Midbrain (tissue), 1 donor: ENCODE measurements at places on chromosomes 1 and 21.

- no peak for DNase-seq
These were observed 23.5 kb downstream of the CASP9 start for GRCh38 chr1:15500184-15501178.

- DNase-seq = peak; percentile 62
These were observed 24.1 kb downstream of the GPR3 start for GRCh38 chr1:27416387-27417111.

GRCh38 chr1:208159555-208160258, 84.5 kb downstream of the PLXNA2 start:
- DNase-seq = no peak

DNA sequence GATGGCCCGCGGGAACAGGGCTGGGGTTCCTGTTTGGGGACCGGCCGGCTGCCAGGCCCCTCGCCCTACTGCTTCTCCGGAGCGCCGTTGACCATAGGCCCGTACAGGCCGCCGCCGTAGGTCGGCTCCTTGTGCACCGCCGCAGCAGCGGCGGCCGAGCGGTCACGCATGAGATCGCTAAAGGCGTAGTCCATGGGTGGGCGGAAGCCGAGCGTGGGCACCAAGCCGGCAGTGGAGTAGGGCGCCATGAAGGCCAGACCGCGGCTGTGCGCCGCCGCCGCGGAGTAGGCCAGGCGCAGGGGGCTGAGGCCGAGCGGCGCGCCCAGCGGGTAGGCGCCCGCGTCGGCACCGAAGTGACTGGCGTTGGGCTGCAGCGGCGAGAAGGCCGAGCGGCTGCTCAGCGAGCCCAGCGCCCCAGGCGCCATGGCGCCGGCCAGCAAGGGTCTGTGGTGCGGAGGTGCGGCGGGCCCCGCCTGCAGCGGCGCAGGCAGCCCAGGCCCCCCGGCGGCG, 4.6 kb downstream of the DMRTA2 start:
- DNase-seq = no peak

- DNase-seq = no peak
These were observed 8.6 kb downstream of the LMOD1 start for GRCh38 chr1:201937624-201938213.

- no peak for DNase-seq
These were observed 5.6 kb downstream of the LPAR3 start for GRCh38 chr1:84887261-84887934.

DNA sequence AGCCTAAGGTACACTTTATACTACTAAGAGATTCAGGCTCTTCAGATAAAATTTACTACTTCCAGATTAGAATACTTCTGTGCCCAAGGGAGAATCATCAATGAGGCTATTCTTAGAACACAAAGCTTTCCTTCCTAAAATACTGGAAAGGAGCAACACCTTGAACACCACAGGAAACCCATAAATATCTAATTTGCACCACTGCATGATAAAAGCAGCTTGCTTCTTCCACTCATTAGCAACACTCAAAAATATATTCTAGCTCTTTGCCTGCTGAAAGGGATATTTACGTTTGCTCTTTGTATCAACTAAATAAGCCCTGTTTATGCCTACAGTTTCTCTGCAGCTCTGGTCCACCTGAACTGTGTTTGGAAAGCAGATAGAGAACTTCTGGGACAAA, 284.3 kb downstream of the RWDD3 start:
- DNase-seq = no peak

DNA sequence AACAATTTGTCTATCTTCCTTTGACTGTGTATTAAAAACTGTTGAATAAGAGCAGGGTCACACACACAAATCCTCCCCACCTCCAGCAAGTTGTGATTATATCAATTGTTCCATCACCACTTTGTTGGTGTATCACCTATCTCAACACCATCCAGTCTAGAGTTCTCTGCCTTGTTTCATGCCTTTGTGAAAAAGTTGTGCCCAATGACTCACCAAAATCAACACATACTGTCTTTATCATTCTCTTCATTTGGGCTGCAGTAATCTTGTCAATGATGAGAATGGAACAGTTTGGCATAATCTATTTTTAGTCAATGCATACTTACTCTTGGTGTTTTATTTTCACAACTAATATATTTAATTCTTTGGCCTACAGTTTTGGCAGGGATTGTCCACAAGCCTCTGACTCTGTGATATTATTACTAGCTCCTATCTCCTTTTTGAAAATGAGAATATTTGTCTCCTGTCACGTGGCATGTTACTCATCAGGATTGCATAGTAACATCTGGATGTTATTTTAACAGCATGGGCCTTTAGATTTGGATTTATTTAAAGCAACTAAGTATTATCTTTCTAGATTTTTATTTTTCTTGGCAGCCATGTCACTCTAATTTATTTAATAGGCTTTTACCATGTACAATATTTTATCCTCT, 5.1 kb downstream of the C1orf87 start:
- DNase-seq = no peak

- DNase-seq = peak; percentile 43
These were observed 773 bp downstream of the CNST start for GRCh38 chr1:246566813-246567645.

DNA sequence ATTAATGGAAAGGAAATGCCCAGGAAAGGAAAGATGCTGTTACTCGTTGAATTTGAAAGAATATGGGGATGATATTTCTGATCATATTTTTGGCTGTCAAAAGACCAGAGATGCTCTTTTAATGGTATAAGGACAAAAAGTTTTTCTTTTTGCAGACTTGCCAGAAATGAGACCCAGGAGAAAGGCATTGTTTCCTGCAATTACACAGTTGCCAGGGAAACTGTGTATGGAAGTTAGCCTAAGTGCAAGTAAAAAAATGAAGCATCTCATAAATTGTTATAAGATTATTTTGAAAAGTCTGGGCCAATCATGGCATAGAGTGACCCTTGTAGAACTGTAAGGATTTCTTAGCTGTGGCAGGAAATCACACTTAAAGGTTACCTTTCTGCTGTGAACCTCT, 155.7 kb upstream of the BEND5 start:
- no peak for DNase-seq

- DNase-seq = no peak
These were observed 615.2 kb downstream of the MATN1 start for GRCh38 chr1:30108186-30108585.

DNA sequence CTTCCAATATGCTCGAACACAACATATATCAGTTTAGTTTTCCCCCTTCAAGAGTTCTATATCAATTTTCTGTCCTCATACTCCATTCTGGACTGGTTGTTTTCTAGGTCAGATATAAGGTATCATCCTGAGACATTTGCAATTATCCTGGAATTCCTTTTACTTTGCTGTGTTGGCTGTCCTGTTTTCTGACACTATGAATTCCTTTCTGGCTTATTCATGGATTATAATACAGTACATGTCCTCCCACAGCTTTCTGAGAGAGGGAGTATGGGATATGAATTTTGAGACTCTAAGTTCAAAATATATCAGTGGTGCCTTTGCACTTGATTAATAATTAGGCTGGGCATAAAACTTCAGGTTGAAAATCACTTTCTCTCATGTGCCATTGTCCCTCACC, 11.9 kb downstream of the PHTF1 start:
- no peak for DNase-seq

DNA sequence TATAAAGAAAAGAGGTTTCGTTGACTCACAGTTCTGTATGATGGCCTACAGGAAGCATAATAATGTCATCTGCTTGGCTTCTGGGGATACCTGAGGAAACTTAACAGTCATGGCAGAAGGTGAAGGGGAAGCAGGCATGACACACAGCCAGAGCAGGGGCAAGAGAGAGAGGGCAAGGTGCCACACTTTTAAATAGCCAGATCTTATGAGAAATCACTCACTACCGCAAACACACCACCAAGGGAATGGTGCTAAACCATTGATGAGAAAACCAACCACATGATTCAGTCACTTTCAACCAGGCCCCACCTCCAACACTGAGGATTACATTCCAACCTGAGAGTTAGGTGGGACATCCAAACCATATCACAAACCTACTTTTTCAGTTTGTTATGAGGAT, 245.9 kb upstream of the SGIP1 start:
- DNase-seq = no peak

DNA sequence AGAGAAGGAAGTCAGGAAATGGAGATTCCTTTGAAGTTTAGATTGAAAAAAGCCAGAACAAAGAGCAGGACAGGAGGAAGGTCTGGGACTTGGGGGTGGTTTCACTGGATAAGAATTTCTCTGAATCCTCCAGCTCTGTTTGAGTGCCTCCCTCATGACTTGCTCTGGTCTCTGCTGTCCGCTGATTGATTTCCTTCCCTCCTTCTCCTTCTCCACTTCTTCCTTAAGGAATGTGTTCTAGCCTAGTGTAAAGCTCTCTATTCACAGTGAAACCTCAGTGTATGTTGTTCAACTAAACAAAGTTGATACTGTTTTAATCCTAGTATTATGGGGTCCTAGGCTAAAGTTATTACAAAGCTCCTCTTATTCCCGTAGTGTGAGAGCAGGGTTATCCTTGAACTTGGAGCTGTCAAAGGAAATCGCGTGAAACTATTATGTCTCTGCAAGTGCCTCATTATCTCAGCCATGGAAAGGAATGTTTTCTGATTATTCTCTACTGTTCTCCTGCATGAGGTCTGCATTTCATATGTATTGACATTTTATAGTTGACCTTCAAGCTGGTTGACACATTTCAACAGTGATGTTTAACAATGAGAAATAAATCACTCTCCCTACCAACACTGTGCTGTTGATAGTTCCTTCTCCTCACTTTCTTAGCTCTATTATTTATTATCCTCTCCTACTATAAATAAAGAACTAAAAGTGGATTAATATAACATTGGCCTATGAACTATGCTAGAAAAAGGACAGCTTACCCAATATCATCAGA, 82.7 kb upstream of the KCTD3 start:
- DNase-seq = no peak

DNA sequence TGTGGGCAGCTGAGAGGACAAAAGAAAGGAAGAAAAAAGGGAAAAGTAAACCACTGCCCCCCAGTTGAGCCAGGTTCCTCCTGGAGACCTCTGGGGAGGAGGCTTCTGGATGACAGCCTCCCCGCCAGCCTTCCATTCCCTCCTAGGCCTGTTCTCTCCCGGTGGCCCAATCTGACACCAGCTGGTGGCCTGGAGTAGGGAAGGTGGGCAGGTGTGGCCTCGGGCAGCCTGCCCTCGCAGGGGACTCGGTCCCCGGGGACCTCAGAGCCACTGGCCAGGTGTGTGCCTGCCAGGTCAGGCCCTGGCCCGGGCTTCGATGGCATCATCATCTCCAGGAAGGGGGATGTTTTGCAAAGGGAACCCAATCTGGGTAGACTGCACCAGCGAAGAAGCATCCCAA, 159.0 kb downstream of the CASZ1 start:
- no peak for DNase-seq

DNA sequence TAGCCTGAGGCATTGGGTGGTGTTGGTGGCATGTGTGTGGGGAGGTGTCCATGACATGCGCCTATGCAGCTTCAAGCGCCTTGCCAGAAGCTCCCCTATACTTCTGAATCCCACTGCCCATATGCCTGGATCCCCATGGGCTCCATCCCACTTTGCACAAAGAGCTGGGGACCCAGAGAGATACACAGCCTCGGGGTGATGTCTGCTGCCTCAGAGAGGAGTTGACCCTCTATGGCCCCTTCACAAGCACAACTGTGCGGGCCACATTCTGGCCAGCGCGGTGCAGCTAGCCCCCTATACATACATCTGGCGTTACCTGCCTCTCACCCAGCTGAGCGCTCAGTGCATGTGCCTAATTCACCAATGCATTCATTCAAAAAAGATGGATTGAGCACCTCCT, 9.6 kb upstream of the PTPRF start:
- DNase-seq = no peak

DNA sequence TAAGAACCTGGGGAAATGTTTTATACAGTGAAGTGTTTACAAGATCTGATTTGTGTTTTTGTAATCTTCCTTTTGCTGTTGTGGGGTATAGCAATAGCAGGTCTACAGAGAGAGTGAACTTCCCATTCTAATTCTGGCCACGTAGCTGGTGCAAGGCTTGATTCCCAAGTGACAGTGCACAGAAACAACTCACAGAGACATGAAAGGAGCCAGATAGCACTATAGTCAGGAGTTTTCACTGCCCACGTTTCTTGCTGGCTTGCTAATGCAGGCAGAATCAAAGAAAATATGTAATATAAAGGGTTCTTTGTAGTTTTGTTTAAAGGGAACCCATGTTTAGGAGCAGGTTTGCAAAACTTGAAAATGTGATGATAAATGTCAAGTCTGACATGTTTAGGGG, 170.9 kb upstream of the IVNS1ABP start:
- no peak for DNase-seq

DNA sequence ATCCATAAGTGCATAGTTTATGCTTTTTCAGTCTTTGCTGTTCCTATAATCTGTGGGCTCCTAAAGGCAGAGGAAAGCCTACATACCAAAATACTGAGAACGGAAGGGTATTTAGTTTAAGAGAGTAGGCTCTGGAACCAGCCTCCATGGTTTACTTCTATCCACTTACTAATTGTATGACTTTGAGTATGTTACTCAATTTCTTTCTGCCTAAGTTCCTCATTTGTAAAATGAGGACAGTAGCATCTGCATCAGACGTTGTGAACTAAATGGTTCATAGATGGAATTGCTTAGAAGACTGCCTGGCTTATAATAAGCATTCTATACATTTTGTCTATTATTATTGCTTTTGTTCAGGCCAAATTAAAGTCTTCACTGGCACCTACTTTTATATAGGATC, 111.0 kb downstream of the NTNG1 start:
- DNase-seq = no peak

- DNase-seq = peak; percentile 15
These were observed at the start of gene HUNK for GRCh38 chr21:31872452-31873274. Gene HUNK, plus strand, starts transcription at chr21:31873020. Its CDS starts 655 bp downstream, at chr21:31873675.
